ENCODE measurements at places on chromosomes 5 and 9.

DNA sequence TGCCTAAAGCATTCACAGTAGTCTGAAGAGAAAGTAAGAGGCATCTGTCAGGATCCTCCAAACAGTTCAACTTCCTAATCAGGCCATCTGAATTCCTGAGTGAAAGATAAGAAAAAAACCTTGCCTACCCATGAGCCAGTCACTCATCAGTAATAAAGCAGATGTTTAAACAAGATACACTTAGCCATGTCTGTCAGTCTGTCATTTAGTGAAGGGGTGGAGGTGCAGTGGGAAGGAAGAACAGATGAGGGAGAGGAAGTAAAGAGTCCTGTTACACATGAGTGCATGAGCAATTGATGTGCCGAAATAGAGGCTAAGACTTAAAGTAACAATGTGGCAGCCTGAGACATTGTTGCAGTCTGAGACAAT is 29.9 kb upstream of the DMRTA1 start:
- no peak for DNase-seq

GRCh38 chr9:74573640-74574191 is 76.6 kb downstream of the RORB start:
- no peak for DNase-seq

DNA sequence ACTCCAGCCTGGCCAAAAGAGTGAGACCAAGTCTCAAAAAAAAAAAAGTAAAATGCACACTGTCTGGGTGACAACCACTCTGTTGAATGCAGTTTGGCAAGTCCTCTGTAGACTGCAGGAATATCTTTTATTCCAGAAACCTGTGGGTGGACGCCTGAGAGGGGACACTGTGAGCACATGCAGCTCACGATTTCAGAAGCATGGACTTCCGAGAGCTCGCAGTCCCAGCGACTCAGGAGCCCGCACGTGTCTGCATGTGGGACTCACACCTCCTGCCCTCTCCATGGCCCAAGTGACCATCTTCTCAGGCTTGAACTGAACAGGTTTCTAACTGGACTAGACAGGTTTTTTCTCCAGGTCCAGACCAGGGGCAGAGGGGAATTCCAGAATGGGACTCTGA is 388.6 kb upstream of the IRX2 start:
- no peak for DNase-seq

- no peak for DNase-seq
These were observed 162.4 kb upstream of the ZNF608 start for GRCh38 chr5:124908581-124909451.

DNA sequence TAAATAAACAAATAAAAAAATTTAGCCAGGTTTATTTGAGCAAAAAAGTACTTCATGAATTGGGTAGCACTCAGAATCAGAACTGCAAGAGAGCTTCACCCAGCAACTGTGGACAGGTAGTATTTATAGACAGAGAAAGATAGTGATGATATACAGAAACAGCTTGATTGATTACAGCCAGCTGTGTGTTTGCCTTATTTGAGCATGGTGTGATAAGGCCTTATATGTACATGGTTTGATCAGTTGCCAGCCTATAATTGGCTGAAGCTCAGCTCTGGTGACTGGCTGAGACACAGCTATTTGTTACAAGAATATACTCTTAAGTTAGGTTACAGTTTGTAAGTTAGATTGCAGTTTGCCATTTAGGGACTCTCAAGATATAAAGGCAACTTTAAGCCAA is 34.3 kb upstream of the ARL15 start:
- DNase-seq, result no peak
